ENCODE measurements at places on chromosomes 2 and 18. TPM values are rescaled to one million over a fixed set of nuclear protein-coding genes. Genes with fewer than 3 reads are reported as not detected.

- no peak for DNase-seq
These were observed 70.2 kb downstream of the HRH4 start for GRCh38 chr18:24530630-24531111.

Gene GNAL
- 1.00 TPM for total RNA-seq

DNA sequence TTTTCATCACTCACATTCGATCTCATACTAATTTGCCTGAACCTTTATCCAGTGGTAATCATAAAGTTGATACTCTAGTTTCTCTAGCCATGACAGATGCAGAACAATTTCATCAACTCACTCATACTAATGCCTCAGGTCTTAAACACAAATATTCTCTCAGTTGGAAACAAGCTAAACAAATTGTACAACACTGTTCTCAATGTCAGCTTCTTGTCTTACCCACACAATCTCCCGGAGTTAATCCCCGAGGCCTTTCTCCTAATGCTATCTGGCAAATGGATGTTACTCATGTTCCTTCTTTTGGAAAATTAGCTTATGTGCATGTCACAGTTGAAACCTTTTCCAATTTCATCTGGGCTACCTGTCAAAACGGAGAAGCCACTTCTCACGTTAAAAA lies 11.5 kb upstream of the CNOT11 start:
- DNase-seq: no peak

GRCh38 chr2:203993560-203993959 lies 57.0 kb downstream of the ICOS start:
- no peak for DNase-seq

GRCh38 chr2:40450796-40451430 lies 977 bp downstream of the SLC8A1 start:
- DNase-seq: no peak

DNA sequence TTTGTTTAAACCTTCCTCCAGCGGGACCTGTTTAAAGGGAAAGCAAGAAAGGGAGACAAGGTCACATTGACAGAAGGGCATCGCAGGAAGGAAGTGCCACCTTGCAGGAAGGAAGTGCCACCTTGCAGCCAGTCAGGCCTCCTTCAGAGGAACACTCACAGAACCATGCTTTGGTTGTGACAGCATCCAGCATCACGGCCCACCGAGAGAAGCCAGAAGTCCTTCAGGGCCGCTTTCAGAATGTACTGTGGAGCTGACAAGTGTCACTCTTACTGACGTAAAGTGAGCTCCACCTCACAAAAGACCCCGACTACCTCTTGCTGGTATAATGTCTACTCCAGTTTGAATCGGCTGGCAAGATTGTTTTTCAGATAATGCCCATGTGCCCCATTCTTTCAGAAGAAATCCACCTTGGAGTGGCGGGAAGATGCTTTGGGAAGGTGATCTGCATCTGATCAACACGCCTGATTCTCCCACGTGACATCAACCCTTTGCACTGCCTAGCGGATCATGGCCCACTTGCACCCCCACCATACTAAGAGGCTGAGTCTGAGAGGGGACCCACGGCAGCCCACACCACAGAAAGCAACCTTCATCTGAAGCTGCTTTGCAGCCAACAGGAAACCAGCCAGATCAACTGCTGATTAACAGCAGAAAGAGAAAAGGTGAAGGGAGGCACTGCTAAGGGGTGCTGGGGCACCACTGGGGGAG lies 99.8 kb downstream of the UXS1 start:
- no peak for DNase-seq

Gene RAB6C
- total RNA-seq: not detected

DNA sequence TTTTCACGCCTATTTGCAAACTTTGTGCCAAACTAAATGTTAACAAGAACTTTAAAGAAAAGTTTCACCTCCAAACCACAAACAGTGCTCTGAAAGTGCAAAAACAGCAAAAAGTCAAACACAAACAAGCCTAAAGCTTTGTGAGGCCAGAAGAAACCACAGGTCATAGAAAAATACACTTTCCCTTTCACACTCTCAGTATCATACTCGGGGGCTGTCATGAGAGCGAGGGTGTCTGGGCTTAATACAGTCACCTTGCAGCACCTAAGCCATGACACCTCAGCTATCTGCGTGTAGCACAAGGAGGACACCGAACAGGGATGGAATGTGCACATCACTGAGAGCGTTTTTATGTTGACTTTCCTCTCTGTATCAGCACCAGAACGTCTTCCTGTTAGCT lies 26.6 kb upstream of the SEH1L start:
- no peak for DNase-seq

Gene GAL3ST2
- not detected for total RNA-seq
